Hepatic stellate cell (primary cell): ENCODE measurements at places on chromosomes 2 and 18.

- no peak for DNase-seq
Observed at GRCh38 chr18:24189007-24189528, 50.2 kb downstream of the CABYR start.

DNA sequence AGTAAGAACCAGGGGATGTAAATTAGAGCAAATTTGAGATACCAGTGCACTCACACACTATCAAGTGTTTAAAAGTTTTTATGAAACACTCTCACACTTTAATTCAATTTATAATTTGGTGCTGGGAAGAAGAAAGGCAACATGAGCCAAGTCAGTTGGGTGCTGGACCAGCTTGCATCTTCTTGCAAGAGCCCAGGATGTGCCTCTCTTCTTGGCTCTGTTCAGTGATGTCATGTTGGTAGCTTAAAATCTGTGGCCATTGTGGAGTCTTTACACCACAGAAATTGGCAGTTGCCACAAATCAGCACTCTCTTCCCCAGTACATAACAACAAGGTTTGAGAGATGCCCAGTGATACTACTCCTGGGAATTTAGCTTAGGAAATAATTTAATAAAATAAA, 38.2 kb downstream of the IL1R2 start:
- no peak for DNase-seq

- DNase-seq, result no peak
Observed at GRCh38 chr2:66832646-66833435, 397.9 kb downstream of the MEIS1 start.

- DNase-seq, result peak; percentile 65
Observed at GRCh38 chr2:105235388-105236059, 6.0 kb upstream of the GPR45 start.

DNA sequence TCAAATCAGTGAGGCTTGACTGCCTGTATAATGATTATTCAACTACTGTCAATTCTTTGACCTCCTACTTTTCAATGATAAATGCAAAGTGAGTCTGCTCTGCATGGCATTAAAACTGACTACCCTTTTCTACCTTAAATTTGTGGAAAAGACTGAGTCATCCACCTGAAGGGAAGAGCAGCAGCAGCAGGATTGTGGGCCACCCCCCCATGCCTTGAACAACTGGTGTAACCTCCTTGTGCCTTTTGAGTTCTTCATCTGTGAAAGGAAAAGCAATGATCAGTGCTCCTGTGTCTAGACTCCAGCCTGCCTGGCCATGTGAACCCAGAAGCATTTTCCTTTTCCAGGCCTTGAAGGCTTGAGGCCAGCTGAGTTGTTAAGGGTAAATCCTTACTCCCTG, 102.9 kb downstream of the OSR1 start:
- no peak for DNase-seq

DNA sequence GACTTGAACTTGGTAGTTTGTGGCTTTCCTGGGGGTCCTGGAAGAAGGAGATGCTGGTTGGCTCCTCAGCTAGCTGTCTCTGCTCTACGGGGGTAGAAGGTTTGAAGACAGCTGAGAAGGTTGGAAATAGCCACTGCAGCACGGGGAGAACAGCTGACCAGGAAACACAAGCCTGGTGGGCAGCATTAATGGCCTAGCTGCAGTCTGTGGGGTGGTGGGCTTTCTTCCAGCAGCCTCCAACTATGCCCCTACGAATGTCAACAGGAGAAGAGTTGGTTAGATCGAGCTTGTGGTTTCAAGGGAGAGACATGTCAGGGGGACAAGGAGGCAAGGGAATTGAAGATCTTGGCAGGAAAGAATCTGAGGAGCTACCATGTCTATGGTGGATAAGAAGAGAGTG, 38.9 kb downstream of the PMAIP1 start:
- DNase-seq, result no peak

GRCh38 chr18:13137670-13138419, 80.7 kb upstream of the LDLRAD4 start:
- DNase-seq, result peak; percentile 88

DNA sequence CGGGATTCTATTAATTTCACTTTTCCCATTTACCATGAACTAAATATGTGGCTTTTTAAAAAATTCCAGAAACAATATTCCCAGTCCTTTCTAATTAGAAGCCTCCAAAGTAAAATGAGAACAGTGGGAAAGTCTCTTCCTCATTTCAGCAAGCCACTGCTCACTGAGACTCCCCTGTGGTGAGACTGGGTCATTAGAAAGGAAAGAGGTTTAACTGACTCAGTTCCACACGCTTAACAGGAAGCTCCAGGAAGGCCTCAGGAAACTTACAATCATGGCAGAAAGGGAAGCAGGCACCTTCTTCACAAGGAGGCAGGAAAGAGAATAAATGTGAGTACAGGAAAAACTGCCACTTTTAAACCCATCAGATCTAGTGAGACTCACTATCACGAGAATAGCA, 258.9 kb upstream of the CHAC2 start:
- DNase-seq, result no peak

DNA sequence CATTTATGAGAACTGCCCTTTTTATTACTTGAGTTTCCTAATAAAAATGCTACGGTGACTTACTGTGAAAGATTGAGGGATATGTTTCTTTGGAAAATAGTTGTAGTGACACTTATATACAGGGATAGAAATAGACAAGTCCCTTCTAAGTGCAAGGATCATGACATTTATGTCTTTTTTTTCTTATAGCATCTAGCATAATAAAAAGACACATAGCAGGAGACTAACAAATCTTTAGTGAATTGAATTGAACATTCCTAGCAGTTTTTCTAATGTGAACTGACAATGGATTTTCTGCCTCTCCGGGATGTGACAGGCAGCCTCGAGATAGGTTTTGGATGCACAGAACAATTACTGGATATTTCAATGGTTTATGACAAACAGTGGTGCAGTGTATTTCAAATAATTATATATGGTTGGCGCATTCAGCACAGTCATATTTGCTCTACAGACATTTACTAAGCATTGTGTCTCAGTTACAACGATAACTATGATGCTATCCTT, 562.8 kb downstream of the ADCYAP1 start:
- no peak for DNase-seq

DNA sequence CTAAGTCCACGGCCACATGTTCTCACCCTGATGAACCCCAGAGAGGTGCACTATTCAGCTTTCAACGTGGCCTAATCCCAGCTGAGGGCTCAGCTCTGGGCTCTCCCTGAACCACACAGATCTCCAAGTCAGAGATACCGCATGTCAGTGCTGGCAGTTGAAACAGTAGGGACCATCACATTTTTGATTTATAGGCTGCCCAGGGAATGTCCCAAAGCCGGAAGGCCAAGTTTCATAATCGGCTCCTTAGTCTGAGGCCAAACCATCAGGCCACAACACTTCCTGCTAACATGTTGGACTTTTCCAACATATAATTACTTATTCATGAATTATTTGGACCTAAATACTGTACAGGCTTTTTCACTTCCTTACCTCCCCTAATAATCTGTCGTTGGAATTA, 91.9 kb upstream of the KLHL29 start:
- no peak for DNase-seq

DNA sequence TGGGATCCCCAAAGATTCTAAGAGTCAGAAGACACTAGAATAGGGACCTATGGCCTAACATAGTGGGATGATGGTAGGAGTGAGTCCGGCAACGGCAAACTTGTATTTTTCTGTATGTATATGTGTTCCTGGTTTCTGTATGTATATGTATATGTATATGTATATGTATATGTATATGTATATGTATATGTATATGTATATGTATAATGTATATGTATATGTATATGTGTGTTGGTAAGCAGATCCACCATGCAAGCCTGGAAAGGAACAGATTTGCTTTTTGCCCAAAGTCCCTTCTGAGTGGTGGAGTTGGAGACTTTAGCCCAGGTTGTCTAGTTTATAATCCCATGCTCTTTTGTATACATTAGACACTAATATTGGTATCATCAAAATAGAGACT, 46.6 kb downstream of the MFSD6 start:
- no peak for DNase-seq

GRCh38 chr18:54129448-54130067, 94.9 kb downstream of the MBD2 start:
- no peak for DNase-seq

GRCh38 chr18:49319590-49319989, 140.9 kb downstream of the DYM start:
- DNase-seq, result no peak

DNA sequence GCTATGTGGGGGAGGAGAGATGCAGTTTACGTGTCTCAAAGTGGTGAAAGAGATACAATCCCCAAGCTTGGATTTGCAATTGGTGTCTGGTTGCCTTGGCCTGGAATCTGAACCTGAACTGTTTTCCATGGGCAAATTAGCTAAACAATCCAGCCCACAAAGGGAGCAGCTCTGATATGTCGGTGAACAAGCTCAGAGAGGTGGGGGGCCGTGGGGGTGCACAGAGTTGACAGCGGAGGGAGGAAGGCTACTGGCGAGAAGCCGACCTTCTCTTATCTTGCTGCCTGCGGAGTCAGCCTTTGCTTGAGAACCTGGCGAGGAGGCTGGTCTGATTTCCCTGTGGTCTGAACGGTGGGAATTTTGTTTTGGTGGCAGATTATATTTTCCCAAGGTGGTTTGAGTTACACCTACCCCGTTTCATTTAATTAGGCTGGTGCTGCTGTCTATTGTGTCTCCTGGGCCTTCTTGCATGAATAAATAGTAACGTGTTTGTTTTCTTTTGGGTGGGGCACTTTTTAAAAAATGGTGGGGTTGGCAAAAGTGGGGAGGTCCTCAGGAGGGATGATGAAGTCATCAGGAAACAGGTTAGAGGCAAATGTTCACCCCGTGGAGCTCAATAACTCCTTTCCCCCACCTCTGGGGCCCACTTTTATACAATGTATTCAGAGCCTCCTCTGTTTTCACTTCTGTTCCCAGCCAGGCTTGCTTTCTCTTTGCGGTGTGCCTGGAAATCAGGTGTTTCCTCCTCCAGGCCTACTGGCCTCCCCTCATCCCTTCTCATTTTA, 80.9 kb upstream of the IGFBP5 start:
- no peak for DNase-seq

GRCh38 chr2:227164763-227165291, 403 bp downstream of the COL4A3 start:
- peak; percentile 11 for DNase-seq

DNA sequence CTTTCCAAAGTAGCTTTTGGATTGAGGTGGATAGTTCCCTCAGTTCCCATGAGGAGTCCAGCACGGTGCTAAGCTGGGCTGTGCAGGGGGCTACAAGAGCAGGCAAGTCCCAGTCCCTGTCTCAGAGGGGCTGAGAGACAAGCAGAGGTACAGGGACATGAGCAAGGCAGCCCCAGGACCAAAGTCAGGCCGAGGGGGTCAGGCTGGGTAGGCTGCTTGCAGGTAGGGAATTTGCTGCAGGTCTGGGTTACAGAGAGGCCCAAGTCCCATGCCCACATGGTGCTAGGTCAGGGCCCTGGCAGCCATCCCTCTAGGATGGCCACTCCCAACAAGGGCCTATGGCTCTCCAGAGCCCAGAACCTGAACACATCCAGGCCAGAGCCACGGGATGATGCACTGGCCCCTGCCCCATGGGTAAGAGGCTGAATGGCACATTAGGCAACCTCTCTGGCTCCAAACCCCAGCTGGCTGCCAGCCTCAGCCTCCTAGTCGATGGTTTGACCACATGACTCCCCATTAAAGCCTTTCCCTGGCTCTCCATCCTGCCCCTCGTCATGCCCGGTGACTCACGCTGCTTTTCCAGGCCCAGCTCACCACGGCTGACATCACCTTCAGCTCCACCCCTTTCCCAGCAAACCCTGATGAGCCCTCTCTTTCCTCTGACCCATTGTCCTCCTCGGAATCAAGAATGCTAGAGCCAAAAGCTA, 83.7 kb downstream of the SDC1 start:
- DNase-seq, result peak; percentile 94

- DNase-seq, result no peak
Observed at GRCh38 chr2:103785432-103785831, 1023.6 kb downstream of the TMEM182 start.

GRCh38 chr18:13566941-13567746, 159.2 kb downstream of the FAM210A start:
- no peak for DNase-seq

DNA sequence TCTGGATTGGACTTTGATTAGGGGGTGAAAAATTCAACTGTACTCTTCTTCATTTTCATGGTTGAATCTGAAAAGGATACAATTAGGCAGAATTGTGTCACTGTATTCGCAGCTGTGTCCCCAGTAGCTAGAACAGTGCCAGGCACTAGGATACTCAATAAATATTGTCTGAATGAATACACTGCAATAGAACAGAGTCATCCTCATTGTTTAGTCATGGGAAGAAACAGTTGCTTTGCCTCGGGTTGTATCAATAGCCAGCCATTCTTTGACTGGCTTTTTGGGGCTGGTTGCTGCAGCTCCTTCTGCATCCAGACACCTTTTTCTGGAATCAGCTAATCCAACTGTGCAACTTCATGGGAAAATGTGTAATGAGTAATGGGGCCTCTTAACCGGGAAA, 18.1 kb upstream of the DYNC1I2 start:
- DNase-seq, result no peak

GRCh38 chr2:121080013-121080772, 204.8 kb downstream of the TFCP2L1 start:
- peak; percentile 77 for DNase-seq

DNA sequence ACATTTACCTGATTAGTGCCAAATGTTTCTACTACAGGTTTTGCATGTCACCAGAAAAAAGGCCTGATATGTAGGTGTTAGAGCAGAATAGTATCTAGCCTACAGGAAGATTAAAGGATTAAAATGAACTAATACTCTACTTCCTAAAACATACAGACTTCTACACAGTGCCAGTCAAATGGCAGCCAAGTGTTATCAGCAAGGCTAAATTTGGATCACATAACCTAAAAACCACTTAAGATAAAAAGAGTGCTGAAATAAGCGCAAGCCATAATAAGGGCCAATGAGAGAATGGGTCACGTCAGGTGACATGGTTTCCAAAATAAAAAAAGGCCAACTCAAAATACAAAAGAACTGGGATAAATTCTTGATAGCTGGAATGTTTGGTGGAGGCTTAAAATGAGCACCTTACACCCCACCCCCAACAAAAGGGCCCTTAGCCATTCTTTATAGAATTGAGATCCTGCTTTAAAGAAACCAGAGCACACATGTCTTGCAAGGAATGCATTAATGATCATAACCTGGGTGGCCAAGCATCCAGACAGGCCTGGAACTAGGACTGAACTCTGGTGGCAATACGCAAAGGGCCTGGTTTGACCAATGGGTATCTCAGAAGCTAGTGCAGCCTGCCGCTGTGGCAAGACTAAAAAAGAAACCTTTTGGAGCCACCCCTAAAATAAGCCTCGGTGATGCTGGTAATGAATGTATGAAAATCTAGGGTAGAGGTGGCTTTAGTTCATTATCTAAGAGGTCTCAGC, 32.4 kb downstream of the IRS1 start:
- no peak for DNase-seq

GRCh38 chr2:189261431-189261841, 81.9 kb upstream of the COL5A2 start:
- peak; percentile 27 for DNase-seq

- DNase-seq, result no peak
Observed at GRCh38 chr2:162490761-162491470, 147.0 kb downstream of the GCA start.

- DNase-seq, result no peak
Observed at GRCh38 chr2:104091894-104092293, 762.0 kb upstream of the POU3F3 start.
